ENCODE measurements at places on chromosomes 6 and 20.

DNA sequence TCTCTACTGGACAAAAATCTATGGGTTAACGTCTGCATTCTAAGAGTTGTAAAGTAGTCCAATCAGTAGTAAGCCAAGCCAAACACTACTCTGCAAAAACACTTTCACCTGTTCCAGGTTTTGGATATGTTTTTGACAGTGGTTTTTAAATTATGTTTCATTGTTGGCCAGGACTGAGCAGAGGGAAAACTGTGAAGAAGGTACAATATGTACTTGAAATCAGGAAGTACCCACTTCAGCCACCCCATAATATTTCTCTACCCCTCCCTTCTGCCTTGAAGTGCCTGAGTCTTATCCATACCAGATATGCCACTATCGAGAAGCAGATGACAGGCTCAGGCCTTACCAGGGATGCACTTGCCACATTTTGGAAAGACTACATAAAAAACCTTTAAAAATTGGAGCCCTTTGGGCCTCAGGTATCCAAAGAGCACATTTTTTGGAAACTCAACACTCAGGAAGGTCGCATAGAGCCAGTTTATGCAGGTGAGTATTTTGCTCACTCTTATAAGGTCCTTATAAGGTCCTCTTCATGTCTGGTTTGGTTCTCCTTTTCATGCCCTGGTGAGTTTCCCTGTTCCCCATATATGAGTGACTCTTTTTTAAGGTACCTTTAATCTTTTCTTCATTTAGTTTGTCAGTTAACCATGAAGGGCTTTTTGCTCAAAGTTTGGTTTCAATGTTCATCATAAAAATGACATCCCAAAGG lies 859.3 kb upstream of the FLRT3 start:
- no peak for DNase-seq

DNA sequence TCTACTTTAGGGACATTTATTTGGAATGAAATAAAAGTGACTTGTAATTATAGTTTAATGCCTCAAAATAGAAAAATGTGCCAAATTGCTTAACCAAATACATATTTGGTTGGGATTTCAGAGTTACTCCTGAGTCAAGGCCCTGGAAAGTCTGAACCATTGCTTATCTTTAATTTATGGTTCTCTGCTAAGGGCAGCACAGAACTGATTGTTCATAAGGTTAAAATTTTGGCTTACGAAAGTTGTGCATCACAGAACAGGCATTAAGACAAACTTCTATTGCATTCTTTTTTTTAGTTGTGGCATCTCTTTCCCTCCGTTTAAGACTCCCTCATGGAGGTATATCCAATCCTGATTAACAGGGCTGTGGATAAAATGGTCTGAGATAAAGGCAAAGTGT lies 92.2 kb upstream of the TENT5A start:
- DNase-seq: no peak

GRCh38 chr6:116512734-116513133 lies 1.3 kb downstream of the CALHM5 start:
- DNase-seq: no peak

DNA sequence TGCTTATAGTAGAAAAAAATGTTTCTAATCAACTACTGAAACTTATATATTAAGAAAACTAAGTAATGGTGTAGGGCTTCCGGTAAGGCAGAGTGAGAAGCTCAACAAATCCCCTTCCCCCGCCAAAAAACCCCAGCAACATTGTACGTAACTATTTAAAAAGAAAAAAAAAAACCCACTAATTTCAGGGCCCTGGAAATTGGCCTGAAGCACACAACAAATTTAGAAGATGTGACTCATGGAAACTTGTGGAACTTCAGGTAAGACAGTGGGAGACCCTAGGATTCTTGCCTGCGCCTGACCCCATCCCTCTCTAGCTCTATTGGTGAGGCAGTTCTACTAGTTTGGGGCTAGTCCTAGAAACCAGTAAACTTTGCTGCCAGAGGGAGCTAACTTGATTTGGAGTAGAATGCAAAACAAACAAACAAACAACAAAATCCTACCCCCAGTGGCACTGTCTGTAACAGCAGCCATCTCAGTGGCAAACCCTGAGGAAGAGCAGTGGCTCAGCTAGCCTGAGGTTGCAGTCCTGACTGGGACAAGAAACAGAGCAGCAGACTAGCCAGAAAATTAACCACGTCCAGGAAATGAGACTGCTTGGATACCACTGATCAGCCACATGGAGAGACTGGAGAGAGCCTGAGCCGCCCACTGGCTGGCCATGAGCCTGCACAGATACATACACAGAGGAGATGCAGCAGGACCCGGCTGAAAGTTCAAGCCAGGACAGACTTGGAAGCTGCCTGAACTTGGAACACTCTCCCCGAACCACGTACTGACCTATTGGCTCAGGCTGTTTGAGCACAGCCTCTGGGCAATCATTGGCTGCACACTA lies 135.1 kb downstream of the TBXT start:
- no peak for DNase-seq

GRCh38 chr6:150991487-150991886 lies 126.0 kb downstream of the MTHFD1L start:
- no peak for DNase-seq

- no peak for DNase-seq
These were observed 42.8 kb upstream of the SLC22A23 start for GRCh38 chr6:3499603-3500002.
